Dermis blood vessel endothelial cell (primary cell): ENCODE measurements at places on chromosomes 13 and 19. TPM values are rescaled to one million over a fixed set of nuclear protein-coding genes. Genes with fewer than 3 reads are reported as not detected.
A peak's percentile ranks its signal among the peaks of the same experiment; 100 is the strongest.

The IGSF23 gene
- total RNA-seq = not detected in 2 replicates

The CYP2B6 gene
- total RNA-seq = not detected in 2 replicates

The MYO16 gene
- not detected in 2 replicates for total RNA-seq

The PRR36 gene
- not detected in 2 replicates for total RNA-seq

The MAG gene
- not detected in 2 replicates for total RNA-seq

The LIM2 gene
- not detected in 2 replicates for total RNA-seq

The OCEL1 gene
- total RNA-seq = 3.8 and 4.4 TPM in 2 replicates

DNA sequence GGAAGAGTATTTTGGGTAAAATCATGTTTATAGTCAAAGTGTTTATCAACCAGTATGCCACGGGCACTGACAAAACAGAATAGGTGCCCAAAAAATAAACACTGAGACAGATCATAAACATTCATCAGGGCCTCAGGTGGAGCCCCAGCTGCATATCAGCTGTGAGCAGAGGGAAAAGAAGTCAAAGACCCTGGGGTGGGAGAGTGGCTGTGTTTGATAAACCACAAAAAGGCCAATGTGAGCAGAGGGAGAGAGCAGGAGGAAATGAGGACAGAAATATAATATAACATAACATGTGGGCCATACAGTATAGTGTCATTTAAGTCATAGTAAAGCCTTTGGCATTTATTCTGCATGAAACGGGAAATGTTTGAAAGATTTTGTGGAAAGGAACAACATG, 10.0 kb upstream of the EPSTI1 start:
- no peak for DNase-seq

- peak; percentile 35 for DNase-seq
These were observed 28.3 kb downstream of the CEBPA start for GRCh38 chr19:33273881-33274662.

GRCh38 chr13:44816701-44817100, 172.6 kb downstream of the NUFIP1 start:
- DNase-seq = no peak

- DNase-seq = no peak
These were observed 29.1 kb downstream of the BRD4 start for GRCh38 chr19:15303105-15303780.
